ENCODE measurements at places on chromosomes 1 and 21.

DNA sequence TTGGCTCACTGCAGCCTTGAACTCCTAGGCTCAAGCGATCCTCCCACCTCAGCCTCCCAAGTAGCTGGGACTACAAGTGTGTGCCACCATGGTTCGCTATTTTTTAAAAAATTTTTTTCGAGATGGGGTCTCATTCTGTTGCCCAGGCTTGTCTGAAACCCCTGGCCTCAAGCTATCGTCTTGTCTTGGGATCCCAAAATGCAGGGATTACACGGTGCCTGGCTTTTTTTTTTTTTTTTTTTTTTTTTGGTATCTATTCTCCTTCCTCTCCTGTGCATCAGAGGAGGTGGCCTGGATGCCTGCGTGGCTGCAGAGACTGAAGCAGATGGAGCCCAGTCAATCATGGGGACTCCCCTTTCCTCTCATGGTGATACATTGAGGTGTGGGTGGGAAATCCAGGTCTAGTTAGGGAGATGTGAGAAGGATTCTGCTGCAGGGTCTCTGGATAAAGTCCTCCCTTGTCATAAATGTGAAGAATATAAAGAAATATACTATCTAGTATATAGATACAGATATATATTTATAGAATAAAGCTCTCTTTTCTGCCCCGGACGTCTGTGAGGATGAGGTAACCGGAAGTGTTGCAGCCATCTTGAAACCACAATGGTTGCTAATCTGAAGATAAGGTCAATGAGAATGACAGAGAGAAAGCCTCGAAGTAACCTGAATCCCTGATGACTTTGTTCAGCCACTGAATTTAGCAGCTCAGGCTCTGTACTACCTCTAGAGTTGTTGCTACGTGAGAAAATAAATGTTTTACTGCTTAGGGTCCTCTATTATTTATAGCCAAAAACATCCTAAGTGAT lies 19.5 kb upstream of the RGSL1 start:
- no peak for DNase-seq

DNA sequence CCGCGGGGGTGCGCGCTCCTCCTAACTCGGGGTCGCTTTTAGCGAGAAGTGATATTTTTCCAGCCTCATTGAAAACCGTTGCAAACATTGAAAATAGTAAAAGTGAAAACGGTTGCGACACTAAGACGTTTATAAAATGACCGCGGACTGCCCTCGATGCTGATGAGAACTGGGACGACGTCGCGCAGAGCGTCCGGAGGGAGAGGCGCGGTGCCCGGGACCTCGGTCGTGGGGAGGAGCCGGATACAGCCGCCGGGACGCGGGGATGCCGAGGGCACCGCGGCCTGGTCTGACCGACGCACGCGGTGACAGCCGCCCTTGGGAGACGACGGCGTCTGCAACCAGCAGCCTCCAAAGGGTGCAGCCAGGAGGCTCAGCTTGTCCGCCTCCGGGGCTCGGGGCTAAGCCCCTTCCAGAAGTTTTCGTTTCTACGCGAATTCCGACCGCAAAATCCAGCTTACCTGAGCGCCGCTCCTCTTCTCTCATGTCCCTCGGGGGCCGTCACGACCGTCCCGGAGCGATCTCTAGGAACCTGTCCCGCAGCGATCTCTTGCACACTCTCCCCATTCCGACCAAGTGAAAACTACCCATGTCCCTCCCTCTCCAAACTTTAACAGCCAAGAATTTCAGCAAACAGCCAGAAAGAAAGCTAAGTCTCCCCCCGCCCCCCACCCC lies 144.4 kb upstream of the ETS2 start:
- DNase-seq: no peak

- DNase-seq: peak; percentile 70
These were observed 55.6 kb upstream of the GCLM start for GRCh38 chr1:93964777-93965200.

DNA sequence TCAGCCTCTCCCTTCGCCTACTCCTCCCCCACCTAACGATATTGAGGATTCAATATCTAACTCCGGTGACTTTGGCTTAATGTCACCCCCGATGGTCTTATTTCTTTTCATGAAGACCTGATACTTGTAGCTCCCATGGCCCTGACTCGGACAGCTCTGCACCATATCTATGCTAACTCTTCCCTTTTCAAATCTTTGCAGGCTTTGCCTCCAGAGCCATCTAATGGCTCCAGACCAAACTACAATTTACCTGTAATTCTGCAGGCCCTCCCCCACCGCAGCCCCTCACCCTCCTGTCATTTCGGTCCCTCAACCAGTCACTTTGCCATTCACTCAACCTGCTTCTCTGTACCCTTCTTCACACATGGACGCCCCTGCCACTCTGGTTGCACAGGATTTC lies 7.9 kb upstream of the GSTM5 start:
- no peak for DNase-seq

GRCh38 chr1:232421143-232421796 lies 208.7 kb downstream of the SIPA1L2 start:
- no peak for DNase-seq

DNA sequence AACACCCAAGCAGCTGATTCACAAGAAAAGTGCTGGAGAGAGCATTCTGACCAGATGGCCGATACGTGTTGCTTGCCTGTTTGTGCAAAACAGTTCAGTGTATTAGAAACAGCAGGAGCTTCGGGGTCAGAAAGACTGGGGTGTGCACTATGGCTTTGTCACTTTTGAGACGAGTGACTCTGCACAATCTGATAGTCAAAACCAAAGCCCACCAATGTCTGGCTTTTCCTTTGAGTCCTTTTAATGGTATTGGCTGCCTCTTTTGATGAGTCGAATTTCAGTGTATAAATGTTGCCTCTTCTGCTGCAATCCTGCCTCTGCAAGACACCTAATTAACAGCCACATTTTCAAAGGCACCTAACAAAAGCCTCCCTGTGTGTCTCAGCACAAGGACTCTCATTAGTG lies 444.6 kb downstream of the AJAP1 start:
- DNase-seq: no peak

DNA sequence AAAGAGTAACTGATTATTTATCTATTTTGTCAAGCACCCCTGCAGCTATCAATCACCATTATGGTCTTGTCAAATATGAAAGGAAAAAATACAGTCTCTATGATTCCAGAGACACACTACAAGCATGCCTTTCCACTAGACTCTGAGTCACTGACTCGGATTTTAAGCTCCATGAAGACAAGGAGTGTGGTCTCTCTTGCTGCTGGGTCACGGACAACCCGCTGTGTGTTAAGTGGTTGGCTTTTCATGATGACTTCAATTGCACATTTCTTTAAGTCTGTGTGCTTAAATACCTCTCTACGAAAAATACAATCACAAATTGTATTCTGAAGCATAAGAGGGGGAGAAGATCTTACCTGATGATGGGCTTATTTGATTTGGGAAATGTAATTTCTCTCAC lies 14.0 kb upstream of the GNG4 start:
- no peak for DNase-seq

DNA sequence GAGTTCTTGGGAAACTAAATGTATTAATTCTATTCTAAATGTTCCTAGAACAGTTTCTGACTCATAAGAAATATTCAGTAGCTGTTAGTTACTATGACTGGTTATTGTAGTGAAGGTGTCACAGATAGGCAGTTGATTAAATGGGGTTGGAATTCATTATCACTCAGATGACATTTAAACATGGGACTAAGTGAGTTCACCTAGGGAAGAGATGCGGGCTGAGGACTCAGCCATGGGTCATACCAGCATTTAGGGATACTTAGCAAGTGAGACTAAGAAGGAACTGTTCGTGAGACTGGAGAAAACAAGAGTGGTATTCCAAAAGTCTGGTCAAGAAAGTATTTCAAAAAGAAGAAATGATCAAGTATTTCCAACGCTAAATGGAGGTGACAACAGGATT lies 125.1 kb upstream of the ADGRL4 start:
- DNase-seq: no peak

GRCh38 chr1:230599926-230600656 lies 42.2 kb upstream of the COG2 start:
- no peak for DNase-seq

DNA sequence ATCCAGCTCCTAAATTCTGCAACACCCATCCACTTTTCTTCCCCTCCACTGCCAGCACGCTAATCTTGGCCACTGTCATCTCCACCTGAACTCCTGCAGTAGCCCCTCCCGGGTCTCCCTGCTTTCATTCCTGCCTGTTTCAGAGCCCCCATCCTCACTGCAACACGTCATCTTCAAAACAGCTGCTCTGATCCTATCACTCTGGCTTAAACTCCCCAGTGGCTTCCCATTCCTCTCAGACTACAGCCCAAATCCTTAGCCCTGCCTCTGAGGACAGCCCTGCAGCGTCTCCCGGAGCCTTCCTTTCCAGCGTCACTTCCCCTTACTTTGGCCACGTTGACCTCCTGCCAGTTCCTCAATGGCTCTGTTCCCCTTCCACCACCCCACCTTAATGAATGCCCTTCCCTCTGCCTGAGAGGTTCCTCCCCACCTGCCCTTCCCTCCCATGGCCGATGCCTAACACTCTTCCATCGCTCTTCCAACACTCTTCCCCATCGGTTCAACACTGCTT lies 22.9 kb upstream of the IFNAR2 start:
- no peak for DNase-seq

GRCh38 chr1:151612501-151613281 lies 841 bp downstream of the SNX27 start:
- DNase-seq: no peak

DNA sequence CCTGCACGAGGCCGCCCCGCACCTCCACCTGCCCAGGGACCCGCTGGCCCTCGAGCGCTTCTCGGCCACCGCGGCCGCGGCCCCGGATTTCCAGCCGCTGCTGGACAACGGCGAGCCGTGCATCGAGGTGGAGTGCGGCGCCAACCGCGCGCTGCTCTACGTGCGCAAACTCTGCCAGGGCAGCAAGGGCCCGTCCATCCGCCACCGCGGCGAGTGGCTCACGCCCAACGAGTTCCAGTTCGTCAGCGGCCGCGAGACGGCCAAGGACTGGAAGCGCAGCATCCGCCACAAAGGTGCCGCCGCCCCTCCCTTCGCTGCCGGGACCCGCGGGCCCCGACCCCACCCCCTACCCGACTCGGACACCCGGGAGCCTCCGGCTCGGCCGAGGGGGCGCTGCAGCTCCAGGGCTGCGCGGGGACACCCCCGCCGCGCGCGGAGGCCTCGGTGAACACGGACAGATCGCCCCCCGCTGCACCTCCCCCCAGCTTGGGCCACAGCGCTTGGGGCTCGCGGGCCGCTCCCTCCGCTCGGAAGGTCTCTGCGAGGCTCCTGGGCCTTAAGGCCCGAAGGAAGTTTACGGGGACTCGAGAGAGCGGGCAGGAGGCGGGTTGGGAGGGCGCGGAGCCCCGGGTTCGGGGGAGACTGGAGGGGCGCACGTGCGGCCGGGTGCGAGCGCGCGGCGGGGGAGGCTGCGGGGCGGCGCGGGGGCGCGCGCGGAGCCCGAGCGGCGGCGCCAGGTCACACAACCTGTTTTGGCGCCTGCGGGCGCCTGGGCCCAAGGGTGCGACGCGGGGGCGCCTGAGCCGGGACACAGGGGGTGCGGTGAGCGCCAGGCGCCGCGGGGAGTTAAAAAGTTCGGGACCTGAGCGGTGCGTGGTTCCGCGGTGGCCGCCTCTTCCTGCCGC lies 1.2 kb downstream of the SAMD11 start:
- DNase-seq: no peak

- DNase-seq: peak; percentile 49
These were observed 114.2 kb downstream of the FCRL5 start for GRCh38 chr1:157438146-157438545.

DNA sequence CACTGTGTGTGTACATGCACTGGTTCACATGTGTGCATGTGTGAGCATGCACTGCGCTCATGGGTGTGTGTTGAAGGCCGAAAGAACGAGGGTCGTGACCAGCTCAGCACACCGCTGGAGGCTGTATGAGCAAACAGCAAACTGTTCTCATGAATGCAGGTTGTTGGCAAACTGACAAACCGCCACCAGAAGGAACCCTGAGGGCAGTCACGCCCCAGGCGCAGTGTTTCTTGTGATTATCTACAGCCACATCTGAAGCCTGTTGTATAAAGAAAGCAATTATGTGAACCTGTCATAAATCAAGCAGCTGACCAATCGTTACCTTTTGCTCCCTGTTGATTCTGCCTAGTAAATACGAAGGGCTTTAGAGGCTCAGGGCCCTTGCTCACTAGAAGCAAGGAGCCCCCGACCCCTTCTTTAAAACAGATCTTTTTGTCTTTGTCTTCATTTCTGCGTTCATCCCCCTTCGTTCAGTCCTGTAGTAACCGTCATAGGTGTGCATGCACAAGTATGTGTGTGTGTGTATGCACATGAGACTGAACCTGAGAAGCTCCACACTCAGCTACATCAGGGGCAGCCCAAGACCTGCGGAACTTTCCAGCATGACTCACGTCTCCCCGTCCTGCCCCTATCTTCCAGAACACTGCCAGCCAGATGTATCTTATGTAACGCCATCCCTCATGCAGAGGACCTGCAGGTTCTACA lies 16.8 kb upstream of the RIPK4 start:
- DNase-seq: peak; percentile 59

DNA sequence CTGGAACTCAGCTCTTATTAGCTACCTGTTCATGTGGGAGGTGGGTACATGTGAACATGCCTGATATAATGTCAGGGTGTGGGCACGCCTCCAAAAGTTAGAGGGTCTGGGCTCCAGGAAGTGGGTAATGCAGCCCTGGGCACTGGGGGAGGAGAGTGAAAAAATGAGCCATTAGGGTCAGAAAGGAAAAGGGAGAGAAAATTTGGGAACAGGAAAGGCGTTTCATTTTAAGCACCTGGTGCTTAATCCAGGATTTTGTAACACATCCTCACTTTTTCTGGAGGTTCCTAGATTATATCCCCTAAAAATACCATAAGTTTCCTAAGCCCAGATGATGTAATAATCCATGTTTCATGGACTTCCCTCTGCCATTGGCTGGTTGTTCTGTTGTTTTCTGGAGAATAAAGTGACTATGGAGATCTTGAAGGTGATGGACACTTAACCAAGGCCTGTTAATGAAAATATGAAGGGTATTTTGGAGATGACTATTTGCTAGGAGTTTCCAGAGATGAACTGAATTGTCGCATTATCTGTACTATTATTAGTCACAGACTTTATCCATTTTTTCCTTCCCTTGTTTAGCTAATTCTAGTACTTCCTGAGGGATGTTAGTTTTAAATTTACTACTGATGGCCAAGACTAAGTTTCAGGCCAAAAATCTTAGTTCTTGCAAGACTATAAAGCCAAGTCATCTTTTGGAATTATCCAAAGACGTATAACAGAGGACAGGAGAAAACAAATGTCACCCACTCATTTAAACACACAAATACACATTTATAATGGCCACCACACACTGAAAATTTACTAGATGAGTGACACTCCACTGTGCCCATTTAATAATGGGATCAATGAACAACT lies 24.4 kb upstream of the TARBP1 start:
- DNase-seq: no peak

Data from fibroblast of upper back skin (primary cell).